ENCODE measurements at places on chromosomes 13 and 19.

- peak; percentile 20 for DNase-seq
Measured at GRCh38 chr19:44847144-44848035, 1.3 kb downstream of the NECTIN2 start.

- DNase-seq = no peak
Measured at GRCh38 chr19:55463583-55464031, 944 bp downstream of the C19orf85 start.

DNA sequence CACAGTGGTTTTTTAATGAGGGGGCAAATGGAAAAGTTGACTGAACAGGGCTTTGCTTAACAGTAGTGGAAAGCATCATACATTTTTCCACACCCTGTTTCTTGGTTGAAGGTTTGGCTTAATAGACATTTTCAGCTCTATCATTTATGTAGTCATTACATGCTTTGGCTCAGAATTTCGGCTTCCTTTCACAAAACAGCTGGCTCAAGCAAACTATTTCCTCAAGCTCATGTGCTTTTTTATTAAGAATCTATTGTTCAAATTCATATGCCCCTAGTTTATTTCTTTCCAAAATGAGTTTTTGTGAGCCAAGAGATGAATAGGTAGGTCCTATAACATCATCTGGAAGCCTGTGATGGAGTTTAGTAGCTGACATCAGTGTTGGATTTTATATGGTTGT is 113.8 kb downstream of the SLITRK6 start:
- no peak for DNase-seq

DNA sequence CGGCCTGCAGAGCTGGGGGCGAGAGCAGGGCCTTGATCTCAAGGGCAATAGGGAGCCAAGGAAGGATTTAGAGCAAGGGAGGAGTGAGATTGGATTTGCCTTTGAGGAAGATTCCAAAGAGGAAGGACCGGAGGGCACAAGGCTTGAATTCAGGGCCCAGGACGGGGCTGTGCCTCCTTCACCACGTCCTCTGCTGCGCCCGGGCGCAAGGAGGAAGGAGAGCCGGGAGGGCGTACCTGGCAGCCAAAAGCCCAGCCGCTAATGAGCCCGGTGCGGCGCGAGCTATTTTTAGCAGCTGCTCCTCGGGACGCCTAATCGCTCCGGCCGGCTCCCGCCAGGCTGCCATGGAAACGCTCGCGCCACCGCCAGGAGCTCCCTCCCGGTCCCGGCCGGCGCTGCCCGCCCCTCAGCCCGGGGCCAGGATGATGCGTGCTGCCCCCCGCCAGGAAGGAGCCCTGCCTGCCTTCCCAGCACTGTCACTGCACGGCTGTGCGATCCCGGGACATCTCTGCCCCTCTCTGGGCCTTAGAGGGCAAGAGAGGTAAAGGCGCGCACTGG is 31.3 kb downstream of the TINCR start:
- peak; percentile 57 for DNase-seq

Measured in neural crest cell (in vitro differentiated cells).